ENCODE measurements at places on chromosomes 7 and 10.

DNA sequence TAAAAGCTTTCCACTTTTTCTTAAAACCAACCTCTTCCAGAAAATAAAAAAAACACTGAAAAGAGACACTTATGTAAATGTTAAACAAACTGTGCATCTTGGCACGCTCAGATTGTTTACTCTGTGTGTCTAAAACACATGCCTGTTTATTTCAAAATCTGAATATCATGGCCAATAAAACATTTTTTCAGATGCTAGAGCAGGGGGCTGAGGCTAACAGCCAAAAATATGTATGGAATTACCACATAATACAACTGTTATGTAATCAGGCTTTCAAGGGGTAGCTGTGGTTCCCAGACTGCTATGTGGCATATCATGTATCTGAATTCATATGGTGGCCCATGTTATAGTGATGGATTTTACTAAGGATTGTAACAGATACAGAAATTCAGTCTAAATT is 130.4 kb downstream of the HIBADH start:
- DNase-seq, result no peak

- peak; percentile 91 for DNase-seq
Measured at GRCh38 chr10:99775850-99776249, 6.6 kb upstream of the ABCC2 start.

GRCh38 chr7:140661124-140661523 is 11.6 kb upstream of the ADCK2 start:
- DNase-seq, result no peak

GRCh38 chr10:66834802-66835201 is 91.0 kb upstream of the LRRTM3 start:
- no peak for DNase-seq

GRCh38 chr10:92816091-92816531 is 32.2 kb upstream of the EXOC6 start:
- no peak for DNase-seq

DNA sequence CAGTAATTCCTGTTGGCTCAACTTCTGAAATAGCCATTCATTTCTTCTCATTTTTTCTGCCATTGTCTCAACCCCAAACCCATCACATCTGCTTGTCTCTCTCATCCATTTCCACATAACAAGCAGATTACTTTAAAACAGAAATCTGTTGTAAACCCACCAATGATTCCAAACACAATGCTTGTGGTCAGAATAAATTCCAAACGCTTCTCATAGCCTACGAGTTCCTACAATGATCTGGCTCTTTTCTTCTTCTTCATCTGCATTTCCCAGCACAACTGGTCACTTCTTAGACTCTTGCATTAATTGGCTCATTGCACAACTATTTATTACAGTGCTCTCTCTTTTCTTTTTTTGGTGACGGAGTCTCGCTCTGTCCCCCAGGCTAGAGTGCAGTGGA is 364.1 kb downstream of the GATA3 start:
- no peak for DNase-seq

GRCh38 chr7:86814661-86815379 is 171.1 kb downstream of the GRM3 start:
- peak; percentile 11 for DNase-seq

DNA sequence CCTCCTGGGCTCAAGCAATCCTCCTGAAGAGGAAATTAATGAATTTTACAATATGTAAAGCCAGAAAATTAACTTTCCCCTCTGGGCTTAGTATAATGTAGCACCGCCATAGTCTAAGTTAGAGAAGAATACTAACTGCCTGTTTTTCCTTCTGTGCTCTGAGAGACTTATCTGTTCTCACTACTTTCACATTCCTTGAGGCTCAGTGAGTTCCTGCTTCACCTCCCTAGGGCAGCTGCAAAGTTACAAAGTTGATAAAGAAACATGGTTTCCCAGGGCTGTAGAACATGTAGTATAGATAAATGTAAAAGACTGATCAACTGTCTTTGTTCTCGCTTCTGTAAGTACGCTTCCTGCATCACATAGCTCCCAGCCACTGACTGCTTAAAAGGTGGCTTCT is 16.0 kb upstream of the OLAH start:
- DNase-seq, result no peak

GRCh38 chr7:112282476-112283188 is 76.1 kb downstream of the ZNF277 start:
- no peak for DNase-seq

- DNase-seq, result peak; percentile 74
Measured at GRCh38 chr10:71270301-71271220, 48.5 kb upstream of the SLC29A3 start.

DNA sequence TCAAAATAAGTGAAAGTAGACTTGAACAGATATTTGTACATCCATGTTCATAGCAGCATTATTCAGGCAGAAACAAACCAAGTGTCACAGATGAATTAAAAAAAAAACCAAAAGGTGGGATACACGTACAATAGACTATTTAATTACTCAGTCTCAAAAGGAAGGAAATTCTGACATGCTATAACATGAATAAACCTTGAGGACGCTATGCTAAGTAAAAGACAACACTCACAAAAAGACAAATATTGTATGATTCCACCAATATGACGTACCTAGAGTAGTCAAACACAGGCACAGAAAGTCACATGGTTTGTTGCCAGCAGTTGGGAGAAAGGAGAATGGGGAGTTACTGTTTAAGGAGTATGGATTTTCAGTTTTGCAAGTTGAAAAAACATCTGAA is 18.0 kb upstream of the CFAP70 start:
- no peak for DNase-seq

DNA sequence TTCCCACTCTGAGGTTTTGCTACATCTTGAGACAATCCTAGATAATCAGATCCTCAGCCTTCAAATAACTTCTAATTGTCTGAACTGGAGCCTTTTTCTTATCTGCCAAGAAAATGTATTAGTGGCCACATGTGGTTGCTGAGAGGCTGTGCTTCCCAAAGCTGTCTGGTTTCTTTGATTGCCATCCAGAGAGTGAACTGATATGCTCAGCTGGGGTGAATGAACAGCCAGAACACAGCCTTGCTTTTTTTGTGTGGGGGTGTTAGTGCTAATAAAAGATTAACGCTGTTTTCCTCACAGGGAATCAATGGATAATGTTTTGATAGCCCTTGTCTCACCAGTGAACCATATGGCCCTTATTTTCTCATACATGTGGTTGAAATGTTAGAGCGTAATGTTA is 66.9 kb downstream of the BBS9 start:
- no peak for DNase-seq

DNA sequence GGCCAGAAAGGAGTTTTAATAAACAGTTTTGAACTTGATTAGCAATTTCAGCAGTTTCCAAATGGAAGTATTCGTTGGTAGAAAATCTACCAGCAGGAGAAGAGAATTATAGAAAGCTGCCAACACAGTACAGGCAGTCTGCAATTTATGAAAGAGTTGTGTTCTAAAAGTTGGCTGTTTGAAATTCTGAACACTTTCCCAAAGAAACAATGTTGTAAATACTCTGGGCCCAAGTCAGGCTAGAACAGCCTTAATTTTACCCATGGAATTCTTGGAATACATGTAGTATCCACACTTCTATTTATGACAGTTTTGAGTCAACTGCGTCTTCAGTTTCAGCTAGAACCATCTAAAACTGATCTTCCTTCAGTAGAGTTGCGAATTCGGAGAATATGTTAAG is 42.5 kb downstream of the AVL9 start:
- DNase-seq, result no peak

DNA sequence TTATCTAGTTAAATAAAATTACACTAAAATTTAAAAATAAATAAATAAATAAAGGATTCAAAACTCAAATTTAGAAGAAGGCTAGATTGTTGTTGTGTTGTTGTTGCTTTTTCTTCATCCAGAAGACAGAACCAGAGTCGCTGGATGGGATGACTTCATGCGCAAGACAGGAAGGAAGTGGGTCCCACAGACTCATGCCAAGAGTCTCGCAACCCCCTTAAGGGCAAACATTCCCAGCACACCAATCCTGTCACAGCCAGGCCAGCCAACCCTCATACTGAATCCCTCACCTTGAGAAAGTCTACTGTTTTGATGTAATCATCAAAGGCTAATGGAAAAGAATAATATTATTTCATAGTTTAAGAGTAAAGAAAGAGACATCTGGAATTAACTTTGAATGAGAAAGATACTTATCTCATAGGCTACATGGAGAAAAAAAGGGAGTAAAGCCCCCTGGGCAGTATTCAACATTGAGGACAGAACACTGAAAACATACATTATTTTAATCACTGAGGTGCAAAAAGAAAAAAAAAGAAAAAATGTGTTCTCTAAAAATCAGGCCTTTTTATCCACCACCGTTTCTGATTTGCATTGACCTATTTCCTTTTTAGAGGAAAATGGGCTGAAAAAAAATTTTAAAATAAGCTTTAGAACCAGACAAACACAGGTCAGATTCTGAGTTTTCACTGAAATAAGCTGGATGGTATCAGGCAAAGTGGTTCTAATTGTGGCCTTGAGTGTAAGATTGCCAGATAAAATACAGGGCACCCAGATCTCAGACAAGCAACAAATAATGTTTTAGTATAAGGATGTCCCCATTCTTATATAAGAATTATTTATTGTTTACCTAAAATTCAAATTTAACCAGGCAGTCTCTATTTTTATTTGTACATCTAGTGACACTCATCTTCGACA is 826.5 kb downstream of the TNS3 start:
- no peak for DNase-seq

GRCh38 chr7:134901389-134902020 is 84.8 kb upstream of the AGBL3 start:
- DNase-seq, result no peak

DNA sequence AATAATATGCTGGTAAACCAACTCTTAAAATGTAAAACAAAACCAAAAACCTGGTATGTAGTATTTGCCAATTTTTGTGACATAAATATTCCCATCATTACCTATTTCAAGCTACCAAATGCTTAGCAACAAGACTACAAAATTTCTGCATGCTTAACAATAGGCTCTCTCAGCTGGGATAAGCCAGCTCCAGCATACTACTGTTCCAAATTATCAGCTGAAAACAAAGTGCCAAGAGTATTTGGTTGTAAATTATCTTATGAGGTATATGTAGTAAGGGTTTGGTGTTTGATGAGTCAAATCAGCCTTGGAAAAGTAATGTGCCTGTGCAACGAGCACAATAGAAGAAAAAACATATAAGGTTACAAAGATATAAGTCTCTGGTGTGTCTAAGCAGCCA is 263.2 kb downstream of the HGF start:
- DNase-seq, result no peak

DNA sequence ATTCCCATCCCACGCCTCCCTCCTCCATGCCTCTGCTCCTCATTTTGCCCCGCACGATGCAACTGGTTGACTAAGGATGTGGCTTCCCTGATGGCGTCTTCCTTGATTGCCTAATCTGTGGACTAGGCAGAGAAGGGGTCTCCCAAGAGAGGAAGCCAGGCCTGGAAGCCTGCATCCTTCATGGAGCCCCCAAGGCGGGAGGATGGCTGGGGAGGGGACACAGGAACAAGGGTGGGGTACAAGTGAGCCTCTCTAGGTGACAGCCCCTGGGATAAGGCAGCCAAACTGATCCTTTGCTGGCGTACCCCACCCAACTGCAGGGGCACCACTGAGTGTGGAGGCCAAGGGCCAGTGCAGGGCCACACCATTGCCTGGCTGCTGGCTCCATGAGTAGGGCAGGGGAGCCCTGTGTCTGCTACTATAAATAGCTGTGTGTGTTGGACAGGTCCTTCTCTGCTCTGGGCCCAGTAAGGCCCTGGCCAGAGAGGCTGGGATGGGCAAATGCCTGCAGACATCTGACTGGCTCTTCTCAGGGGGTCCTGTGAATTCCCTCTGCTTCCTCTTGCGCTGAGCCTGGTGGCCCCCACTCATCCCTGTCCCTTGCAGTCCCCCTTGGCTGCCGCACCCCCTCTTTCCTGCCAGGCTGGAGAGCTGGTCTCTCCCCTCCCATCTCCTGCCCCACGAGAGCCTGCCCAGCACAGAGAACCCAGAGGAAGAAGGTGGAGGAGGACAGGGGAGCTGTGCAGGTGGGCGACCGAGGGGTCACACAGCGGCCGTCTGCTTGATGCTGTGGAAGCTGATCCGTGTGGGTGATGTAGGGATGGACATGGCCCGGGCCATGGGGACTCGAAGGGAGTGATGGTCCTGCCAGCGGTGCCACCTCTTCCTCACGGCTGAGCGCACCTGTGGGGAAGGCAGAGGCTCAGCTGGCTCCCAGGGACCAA is 29.3 kb downstream of the CRHR2 start:
- DNase-seq, result no peak

DNA sequence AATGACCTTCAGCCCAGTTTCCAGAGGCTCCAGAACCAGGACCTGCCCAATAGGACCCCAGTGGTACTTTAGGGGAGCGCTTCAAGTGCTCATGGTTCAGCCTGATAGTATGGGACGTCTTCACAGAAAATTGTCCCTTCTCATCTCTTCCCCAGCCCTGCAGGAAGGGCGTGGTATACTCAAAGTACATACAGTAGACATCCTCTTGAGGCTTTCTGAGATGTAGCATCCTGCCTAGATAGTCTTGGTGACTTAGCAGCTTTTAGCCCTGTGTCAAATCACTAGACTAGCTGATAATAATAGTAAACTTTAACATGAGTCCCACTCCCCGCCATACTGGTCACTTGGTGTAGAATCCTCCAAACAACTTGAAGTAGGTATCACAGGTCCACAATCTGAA is 193.2 kb downstream of the CYP26A1 start:
- DNase-seq, result no peak

- DNase-seq, result no peak
Measured at GRCh38 chr7:90961037-90961725, 303.1 kb upstream of the FZD1 start.

GRCh38 chr7:55458351-55458750 is 93.2 kb downstream of the LANCL2 start:
- DNase-seq, result no peak

DNA sequence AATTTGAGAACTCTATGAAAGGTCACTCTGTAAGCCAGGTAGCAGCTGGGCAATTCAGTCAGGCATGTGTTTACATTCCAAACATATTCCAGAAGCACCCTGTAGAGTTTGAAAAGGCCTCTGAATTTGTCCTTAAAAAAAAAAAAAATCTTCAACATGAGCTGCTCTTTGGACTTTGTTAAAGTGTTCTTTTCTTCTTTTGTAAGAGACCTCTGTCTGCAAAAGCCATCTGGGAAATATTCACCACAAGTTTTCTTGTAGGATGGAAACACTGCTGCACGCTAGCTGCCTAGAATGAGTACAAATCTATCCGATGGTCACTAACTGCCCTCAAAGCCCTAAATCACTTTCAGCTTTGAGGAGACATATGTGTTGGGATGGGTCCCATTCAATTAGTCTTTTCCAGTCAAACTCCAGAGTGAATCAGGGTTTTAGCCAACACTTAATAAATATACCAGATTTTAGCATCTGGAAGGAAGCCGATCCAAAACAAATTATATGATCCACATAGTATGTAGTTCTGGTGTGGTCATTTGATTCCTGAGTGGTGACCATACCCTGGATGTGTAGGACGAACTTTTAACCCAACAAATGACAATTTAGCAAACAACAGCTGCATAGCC is 85.9 kb downstream of the CD36 start:
- no peak for DNase-seq

DNA sequence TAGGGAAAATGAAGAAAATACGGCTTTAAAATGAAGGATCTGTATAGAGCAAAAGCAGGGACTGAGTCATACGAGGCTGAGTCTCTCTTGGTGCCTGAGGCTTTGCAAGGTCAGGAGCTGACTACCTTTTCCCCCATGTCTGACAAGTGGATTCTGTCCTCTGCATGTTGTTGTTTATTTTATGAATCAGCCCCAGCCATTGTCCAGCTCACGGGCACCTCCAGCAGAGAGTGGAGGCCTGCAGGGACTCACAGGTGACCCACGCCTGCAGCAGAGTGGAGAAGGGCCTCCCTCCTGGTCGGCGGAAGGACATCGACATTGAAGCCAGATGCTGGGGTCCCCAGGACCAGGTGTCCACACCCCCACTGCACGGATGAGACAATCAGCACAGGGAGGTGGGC is 233.9 kb downstream of the WDR37 start:
- DNase-seq, result peak; percentile 81

- DNase-seq, result no peak
Measured at GRCh38 chr7:140726281-140726680, 29.8 kb downstream of the NDUFB2 start.

Data from RWPE1 (cell line).